ENCODE measurements at places on chromosomes 5 and 9.

DNA sequence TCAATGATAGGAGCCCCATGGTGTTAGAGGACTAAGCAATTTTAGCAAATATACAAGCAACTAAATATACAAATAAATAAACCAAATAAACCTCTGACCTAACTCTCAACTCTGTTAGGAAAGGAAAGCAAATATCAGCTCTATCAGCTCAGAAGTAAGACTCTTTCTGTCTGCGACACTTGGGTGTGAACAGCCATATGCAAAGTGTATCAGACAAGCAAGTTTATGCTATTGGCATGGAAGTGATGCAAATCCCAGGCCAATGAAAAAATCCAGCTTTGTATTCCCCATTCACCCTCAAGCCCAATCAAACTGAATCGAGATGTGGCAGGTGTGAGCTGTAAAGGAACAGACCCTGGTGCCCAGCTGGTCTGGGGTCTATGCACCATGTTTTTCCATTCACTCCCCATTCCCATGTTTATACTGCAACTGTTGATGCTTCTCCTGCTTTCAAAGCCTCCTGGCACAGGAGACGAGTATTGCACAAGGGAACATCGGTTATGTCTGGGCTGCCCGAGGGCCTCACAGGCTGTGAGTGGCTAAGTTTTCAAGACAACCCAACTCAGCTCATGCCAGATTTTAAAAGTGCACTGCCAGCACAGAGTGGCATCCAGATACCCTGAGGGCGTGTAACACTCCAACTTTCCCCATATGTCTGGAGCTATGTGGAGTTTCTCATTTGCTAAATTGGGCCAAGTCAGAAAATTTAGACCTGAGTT is 73.1 kb downstream of the FEM1C start:
- no peak for DNase-seq

DNA sequence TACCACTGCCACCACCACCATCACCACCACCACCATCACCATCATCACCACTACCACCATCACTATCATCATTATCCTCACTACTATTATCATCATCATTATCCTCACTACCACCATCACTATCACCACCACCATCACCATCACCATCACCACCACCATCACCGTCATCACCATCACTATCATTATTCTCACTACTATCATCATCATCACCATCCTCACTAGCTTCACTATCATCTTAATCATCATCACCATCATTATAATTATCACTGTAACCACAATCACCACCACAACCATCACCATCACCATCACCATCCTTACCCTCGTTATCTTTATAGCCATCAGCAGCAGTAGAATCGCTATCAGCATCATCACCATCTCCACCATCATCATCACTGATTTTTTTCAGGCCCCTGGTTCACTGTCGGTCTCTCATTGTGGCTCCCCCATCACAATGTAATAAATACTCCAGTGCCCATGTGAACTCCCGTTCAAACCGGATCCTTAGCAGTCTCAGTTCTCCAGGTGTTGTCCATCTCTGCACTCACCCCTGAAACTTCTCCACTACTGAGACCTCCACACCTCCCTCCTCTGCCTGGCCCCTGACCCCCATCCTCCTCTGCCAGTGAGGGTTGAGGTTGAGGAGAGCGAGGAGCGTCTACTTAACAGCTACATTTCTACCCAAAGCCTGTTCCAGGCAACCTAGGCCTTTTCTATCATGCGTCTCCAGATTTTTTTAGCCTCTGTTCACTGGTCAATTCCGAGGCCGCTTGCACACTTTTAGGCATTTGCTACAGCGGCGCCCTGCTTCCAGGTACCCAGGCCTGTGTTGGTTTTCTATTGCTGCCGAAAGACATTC is 238.2 kb downstream of the PBX3 start:
- DNase-seq: no peak

GRCh38 chr5:35990941-35991611 is at the start of gene UGT3A1:
Gene UGT3A1, minus strand, starts transcription at chr5:35991390. Its CDS starts 150 bp downstream, at chr5:35991240.
- DNase-seq: no peak

DNA sequence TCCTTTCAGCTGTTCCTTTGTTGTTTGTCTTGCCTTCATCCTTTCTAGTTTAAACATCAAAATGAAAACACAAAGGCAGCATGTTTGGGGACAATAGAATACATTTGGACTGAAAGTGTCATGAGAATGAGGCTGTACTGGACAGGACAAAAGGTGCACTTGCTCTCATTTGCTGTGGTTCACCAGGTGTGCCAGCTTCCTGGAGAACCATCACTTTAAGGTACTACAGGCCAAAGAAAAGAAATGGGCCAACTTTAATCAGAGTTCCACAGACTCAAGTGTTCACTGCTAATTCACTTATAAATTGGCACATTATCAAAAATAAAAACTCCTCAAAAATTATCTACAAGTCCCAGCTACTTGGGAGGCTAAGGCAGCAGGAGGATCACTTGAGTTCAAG is 53.8 kb downstream of the ABHD17B start:
- DNase-seq: no peak

- DNase-seq: no peak
Measured at GRCh38 chr5:54491326-54491725, 26.2 kb upstream of the SNX18 start.

DNA sequence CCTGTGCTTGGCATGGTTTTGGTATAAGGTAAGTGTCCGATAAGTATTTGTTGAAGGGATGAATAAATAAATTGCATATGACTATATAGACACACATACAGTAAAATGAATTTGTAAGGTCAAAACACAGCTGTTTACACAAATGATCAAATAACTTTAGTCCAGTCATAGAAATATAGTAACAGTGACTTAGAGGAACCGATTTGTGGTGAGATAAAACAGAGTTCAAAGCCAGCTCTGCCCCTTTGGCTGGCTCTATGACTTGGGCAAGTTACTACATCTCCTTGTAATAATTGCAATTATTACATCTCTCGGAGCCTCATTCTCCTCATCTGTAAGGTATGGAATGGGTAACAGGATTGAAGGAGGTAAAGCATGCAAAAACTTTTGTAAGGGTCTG is 384.0 kb downstream of the PLK2 start:
- no peak for DNase-seq

DNA sequence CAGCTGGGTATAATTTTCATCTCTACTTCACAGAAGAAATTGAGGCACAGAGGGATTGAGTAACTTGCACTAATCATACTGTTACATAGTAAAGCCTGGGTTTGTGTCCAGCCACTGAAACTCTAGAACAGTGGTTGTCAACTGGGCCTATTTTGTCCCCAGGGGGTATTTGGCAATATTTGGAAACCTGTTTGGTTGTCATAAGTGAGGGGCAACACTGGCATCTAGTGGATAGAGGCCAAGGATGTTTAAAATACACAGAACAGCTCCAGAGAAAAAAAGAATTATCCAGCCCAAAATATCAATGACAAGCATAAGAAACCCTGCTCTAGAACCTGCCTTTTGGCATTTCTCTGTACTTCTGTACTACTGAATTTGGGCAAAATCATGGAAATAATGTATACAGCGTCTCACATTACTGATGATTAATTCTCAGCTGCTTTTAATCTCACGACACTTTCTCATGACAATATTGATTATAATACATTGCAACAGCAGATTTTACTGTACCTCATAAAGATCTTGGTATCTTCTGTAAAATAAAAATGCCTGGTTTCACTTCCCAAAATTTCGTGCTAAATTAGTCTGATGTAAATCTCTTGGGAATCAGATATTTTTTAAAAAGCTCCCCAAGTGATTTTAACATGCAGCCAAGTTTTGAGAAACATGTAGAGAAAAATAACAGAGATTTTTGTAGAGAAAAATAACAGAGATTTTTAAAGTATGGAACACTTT is 112.7 kb downstream of the RORB start:
- no peak for DNase-seq

DNA sequence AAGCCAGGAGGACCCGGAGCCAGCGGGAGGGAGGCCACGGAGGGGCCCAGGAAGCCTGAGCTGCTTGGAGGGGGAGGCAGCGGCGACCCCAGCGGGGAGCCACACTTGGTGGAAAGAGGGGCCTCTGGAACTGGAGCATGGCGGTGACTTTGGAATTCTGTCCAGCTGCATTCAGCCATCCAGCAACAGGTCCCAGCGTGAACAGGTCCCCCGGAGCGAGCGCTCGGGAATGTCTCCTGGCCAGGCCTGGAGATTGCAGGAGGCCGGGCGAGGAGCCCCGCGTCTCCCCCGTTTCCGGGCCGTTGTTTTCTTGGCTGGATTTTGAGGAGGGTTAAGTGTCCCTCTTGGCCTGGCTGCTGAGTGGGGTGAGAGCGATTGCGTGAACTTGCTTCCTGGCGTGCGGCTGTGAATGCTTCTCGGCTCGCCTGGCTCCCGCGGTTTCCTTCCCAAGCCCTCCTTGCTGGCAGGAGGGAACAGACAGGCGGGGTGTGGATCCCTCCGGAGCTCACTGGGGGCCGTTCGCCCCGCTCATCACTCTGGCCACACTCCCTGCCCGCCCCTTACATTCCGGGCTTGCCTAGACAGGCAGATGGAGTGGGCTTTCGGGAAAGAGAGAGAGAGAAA is 125.3 kb upstream of the IRX4 start:
- DNase-seq: no peak

DNA sequence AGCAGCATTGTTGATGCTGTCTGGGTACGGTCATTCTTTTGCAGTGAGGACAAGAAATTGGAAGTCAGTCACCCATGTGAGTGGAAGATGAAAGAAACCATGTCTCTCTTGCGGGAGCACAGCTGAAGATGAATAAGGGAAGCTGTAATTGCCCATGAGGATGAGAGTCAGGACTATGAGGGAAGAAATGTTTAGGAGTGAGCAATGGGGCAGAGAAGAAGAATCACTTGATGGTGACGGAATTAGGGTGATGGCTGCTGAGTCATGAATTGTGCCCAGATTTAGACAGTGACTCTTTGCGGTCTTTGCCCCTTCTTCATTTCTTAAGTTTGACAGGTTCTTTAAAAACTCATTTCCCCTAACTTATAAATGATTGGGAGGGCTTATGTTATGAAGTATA is 183.3 kb downstream of the MAST4 start:
- no peak for DNase-seq

GRCh38 chr5:172871536-172871935 is 37.5 kb downstream of the ERGIC1 start:
- DNase-seq: no peak

DNA sequence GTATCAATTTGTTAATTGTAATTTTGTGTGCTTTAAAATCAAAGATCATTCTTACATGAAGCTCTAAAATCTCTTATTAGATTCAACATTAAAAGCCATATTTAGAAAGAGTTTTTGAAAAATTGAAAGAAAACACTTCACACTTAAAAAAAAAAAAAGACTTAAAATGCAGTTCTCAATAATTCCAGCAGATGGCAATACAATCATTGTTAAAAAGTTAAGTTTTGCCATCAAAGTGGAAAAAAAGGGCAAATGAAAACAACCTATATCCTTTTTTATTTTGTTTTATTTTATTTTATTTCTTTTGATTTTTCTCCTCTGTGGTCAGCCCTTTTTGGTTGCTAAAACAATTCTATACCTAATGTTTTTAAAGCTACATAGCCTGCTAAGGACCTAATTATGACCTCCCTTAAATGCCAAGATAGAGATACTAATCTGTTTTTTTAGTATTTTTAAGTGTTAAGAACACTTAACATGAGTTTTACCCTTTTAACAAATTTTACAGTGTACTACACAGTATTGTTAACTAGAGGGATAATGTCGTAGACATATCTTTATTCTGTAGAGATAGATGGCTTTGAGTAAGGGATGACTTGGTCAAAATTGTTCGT is 154.2 kb upstream of the DAB2 start:
- DNase-seq: no peak

- DNase-seq: no peak
Measured at GRCh38 chr5:150300496-150301169, 2.1 kb downstream of the ARSI start.

DNA sequence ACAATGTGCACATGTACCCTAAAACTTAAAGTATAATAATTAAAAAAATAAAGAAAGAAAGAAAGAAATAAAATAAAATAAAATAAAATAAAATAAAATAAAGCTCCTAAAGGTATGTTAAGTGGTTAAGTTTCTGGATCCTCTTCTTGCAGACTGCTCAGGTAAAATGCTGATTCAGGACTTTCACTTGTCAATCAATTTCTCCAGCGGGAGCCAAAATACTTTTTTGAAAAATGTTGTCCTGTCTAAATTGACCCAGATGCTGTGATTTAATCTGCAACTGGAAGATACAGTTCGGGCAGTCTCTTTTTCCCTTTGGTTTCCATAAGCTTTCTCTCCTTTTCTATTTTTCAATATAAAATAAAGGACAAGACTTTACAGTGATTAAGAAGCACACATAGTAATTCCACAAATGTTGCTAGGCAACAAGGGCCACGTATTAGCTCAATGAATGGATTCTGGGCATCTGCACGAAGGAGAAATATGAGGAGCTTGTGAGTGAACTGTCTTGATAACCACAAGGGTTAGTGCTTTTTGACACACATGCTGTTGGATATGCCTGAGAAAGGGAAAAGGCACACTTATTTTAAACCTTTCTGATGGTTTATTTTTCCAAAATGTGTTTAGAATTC is 38.6 kb downstream of the HTR4 start:
- DNase-seq: no peak

GRCh38 chr9:115668521-115668920 is 485.1 kb upstream of the PAPPA start:
- DNase-seq: no peak

- peak; percentile 40 for DNase-seq
Measured at GRCh38 chr5:1479581-1480188, 34.4 kb upstream of the SLC6A3 start.

DNA sequence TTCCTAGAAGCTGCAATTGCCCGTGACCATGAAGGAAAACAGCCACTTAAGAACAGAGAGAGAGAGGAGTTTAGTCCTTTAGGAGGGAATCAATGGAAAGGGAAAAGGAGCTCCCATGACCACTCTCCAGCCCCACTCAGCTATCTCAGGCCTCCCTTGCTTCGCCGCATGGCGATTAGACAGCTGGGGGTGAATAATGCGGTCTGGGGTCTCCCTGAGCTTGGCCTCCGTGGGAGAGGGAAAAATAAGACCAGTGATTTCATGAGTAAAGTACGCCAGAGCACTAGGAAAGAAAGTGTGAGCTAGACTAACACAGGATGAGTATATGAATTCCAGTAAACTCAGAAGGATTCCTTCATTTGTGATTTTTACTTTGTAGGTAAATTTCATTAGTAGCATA is 180.3 kb downstream of the TRIO start:
- no peak for DNase-seq

DNA sequence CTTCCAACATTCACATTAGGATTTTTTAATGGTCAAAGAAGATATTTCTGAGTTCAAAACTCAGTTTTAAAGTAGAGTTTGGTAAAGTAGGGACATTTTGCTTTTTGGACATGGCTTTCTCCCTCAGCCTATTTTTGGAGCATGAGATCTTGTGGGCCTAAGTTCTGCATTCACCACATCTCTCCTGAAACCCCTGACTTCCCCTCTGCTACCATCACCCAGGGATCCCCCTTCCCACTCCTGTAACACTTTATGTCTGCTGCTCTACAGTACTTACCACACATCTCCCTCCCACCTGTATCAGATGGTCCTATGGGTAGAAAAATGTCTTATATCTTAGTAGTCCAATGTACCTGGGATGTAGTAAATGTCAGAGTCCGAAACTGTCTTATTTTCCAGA is 48.2 kb upstream of the JAK2 start:
- no peak for DNase-seq

- no peak for DNase-seq
Measured at GRCh38 chr5:133370036-133370831, 242.1 kb downstream of the FSTL4 start.
